Endothelial cell of umbilical vein (primary cell): ENCODE measurements at places on chromosomes 3 and 15. TPM values are rescaled to one million over a fixed set of nuclear protein-coding genes. Genes with fewer than 3 reads are reported as not detected.

GRCh38 chr3:183514021-183514420, 41.5 kb downstream of the KLHL6 start:
- no peaks in the 10 kb centered on the region for H3K27me3 ChIP-seq
- H3K4me1 ChIP-seq: no peaks in the 10 kb centered on the region
- no peak overlapping the region for H3K4me3 ChIP-seq
- no peak overlapping the region for H3K27ac ChIP-seq

DNA sequence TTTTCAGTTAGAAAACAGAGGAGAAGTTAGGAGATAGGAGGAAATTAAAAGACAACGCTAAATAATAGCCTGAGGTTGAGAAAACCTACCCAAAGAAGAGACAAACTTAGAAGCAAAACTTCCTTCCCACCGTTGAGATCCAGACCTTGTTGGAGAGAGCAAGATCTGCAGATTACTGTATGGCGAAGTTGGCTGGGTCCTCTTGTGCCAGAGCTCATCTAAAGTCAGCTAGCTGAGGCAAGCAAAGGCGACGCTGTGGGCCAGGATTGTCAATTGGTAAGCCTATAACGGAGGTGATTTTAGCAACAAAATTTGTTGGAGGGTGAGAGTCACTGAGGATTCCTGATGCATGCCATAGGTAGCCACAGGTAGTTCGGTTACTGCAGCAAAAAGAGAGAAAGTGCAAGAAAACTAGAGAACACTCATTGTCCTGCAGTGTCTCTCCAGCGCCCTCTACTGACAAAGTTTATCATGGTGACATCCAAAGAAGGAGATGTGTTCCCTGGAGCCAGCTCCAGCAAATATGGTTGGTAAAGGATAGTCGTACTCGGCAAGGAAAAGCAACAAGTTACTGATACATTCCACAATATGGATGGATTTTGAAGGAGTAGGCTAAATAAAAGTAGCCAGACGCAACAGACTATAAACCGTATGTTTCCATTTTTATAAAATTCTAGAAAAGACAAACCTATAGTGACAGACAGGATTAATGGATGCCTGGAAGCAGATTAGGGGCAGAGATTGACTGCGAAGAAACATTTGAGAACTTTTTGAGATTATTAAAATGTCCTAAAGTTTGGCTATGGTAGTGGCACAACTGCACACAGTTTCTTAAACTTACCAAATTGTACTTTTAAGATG, 9.8 kb upstream of the OR5K4 start:
- H3K27me3 ChIP-seq: peaks cover 4% of the 10 kb centered on the region
- peaks cover 2% of the 10 kb centered on the region for H3K4me1 ChIP-seq
- DNase-seq: peak; percentile 42
- H3K36me3 ChIP-seq: no peaks in the 10 kb centered on the region

DNA sequence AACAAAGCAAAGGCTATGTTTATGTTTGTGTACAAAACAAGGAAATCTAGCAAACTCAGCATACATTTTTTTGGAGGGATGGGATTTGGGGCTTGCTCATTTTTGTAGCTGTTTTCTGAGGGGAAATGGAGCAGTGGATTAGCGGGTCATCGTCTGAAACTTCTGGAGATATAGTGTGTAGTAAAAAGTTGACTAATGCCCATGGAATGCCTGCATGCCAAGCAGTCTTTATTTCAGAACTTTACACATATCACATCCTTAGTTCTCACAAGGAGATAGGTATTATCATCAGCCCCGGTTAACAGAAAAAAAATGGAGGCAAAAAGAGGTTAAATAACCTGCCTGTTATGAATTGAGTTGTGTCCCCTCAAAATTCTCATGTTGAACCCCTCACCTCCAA, 47.1 kb downstream of the ATP13A4 start:
- no peak overlapping the region for H3K4me3 ChIP-seq
- no peak overlapping the region for H3K27ac ChIP-seq
- H3K36me3 ChIP-seq: no peaks in the 10 kb centered on the region
- DNase-seq: no peak
- H3K27me3 ChIP-seq: no peaks in the 10 kb centered on the region

- no peak overlapping the region for H3K4me3 ChIP-seq
- no peak for DNase-seq
- no peak overlapping the region for H3K27ac ChIP-seq
- H3K36me3 ChIP-seq: no peaks in the 10 kb centered on the region
- no peaks in the 10 kb centered on the region for H3K4me1 ChIP-seq
- no peaks in the 10 kb centered on the region for H3K27me3 ChIP-seq
Observed at GRCh38 chr15:25182098-25182478, 227.3 kb downstream of the SNRPN start.

DNA sequence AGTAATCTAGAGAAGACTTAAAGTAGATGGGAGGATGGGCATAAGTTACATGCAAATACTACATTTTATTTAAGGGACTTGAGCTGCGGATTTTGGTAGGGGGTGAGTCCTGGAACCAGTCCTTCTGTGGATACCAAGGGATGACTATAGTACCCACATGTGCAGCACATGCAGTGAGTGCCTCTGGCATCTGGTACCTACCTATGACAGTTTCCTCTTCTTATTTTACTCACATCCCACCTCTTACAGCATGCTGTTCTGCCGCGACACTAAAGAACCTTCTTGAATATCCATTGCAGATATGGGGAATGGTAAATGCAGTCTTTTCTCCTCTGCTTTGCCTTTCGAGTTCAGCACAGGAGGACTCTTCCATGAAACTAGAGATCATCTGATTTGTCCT, 1.7 kb downstream of the TSEN2 start:
- no peaks in the 10 kb centered on the region for H3K36me3 ChIP-seq
- H3K27ac ChIP-seq: no peak overlapping the region
- no peaks in the 10 kb centered on the region for H3K27me3 ChIP-seq
- H3K4me3 ChIP-seq: no peak overlapping the region
- H3K4me1 ChIP-seq: peaks cover 23% of the 10 kb centered on the region

DNA sequence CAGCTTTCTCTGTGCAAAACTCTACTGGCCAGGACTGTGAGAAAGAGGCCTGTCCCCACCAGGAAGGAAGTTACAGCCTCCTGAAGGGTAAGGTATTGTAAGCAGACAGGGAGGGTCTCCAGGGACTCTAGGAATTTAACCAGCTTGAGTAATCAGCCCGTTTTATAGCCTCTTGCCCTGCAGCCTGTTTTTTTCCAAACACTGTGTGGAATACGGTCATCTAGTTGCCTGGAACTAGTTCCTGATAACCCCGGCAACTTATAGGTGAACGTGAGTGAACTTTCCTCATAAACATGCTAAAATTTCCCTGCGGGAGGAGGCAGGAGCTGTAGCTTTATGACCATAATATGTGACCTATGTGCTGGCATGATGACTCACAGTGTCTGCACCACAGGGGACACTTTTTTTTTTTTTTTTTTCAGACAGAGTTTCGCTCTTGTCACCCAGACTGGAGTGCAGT, 60.1 kb upstream of the DAZL start:
- no peak overlapping the region for H3K27ac ChIP-seq
- H3K4me3 ChIP-seq: no peak overlapping the region
- no peaks in the 10 kb centered on the region for H3K4me1 ChIP-seq
- peaks cover 2% of the 10 kb centered on the region for H3K27me3 ChIP-seq
- no peaks in the 10 kb centered on the region for H3K36me3 ChIP-seq

DNA sequence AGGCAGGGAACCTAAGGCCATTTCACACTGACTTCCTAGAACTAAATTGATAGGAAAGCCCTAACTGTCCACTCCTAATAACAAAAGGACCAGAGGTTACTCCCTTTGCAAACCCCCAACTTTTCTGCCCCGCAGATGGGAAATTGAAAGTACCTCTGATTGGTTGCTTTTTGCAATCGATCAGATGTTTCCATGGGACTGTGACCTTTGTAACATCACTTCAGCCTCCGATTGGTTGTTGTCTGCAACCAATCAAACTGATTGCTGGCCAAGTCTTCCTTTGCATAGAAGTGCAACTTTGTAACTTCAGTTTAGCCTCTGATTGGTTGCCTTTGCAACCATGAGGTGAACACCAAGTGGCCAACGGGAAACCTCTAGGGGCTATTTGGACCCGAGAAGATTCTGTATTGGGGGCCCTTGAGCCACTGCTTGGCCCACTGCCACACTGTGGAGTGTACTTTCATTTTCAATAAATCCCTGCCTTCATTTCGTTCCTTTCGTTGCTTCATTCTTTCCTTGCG, 11.3 kb upstream of the KNL1 start:
- DNase-seq: peak; percentile 10
- no peaks in the 10 kb centered on the region for H3K4me1 ChIP-seq
- H3K4me3 ChIP-seq: peak overlapping the region; percentile 8
- no peaks in the 10 kb centered on the region for H3K36me3 ChIP-seq
- H3K27me3 ChIP-seq: no peaks in the 10 kb centered on the region

DNA sequence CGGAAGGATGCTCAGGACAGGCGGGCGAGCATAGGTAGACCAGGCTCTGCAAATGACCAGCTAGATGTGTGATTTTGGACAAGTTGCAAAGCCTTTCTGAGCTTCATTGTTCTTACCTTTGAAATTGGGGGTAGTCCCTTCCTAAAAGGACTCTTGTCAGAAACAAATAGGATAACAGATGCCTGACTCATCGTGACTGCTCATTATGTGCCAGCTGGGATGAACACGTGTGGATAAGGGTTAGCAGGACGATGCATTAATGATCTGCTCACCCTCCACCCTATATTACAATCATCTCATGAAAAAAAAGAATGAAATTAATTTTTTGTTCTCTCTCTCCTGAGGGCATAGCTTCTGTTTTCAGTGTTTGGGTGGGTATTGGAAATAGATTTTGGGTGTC, 223.4 kb downstream of the NR2F2 start:
- no peak overlapping the region for H3K27ac ChIP-seq
- no peaks in the 10 kb centered on the region for H3K36me3 ChIP-seq
- no peak for DNase-seq
- H3K4me1 ChIP-seq: no peaks in the 10 kb centered on the region

GRCh38 chr3:100254168-100254777, 6.5 kb upstream of the TBC1D23 start:
- H3K4me1 ChIP-seq: no peaks in the 10 kb centered on the region
- no peaks in the 10 kb centered on the region for H3K27me3 ChIP-seq

Gene AGBL1
- total RNA-seq: not detected in 2 replicates

Gene TMEM45A
- total RNA-seq: 5.4 and 5.6 TPM in 2 replicates

Gene ALG1L2
- not detected in 2 replicates for total RNA-seq

Gene TIMP4
- total RNA-seq: 0.40 TPM in 1 of 2 replicates, not detected in the other

Gene LYSMD4
- total RNA-seq: 7.0 and 8.4 TPM in 2 replicates

Gene QARS1
- 261 and 285 TPM in 2 replicates for total RNA-seq

Gene GPR62
- total RNA-seq: 0.15 TPM in 1 of 2 replicates, not detected in the other

Gene TMEM108
- total RNA-seq: 0.42 and 1.1 TPM in 2 replicates

Gene CYP8B1
- not detected in 2 replicates for total RNA-seq

Gene EFHB
- 0.82 and 0.99 TPM in 2 replicates for total RNA-seq

Gene ABHD10
- total RNA-seq: 26.2 and 37.0 TPM in 2 replicates

Gene TRH
- total RNA-seq: not detected in 2 replicates
